ENCODE measurements at places on chromosomes 13 and 19.

- DNase-seq = peak; percentile 23
These were observed 35.6 kb upstream of the PSPC1 start for GRCh38 chr13:19818223-19818842.

- DNase-seq = no peak
These were observed at the start of gene NAPSA for GRCh38 chr19:50365434-50366306. NAPSA (minus strand) TSS chr19:50365639; CDS start chr19:50365621, 18 bp downstream.

DNA sequence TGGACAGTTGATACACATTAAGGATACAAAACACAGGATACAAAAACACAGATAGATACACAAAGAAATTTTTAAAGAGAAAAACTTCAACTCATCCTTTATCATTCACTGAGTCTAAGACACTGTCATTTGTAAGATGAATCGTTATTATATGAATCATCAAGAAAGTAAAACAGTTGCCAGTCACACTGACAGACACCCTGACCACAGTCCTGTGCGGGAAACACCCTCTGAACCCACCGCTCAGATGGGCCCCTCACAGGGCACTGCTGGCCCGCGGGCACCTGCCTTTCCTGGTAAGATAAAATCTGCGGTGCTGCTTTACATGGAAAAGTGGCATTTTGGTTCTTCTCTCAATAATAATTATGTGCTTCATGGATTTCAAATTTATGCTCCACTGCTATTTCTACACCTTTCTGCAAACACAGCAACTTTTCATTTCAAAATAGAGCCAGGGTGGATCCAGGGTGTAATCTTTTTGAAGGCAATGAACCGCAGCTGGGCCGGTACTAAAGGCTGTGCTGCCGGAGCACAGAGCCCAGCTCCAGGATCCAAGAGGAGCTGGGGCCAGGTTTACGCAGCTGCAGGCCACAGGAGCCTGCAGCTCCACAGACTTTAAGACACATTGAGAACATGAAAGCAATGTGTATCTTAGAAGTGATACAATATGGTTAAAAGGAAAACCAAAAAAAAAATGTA lies 76.8 kb downstream of the TUBGCP3 start:
- DNase-seq = no peak

GRCh38 chr13:40494946-40495620 lies 171.4 kb downstream of the FOXO1 start:
- peak; percentile 60 for DNase-seq

GRCh38 chr19:53994811-53995210 lies 3.4 kb downstream of the CACNG6 start:
- no peak for DNase-seq

GRCh38 chr13:28534801-28535200 lies 39.9 kb upstream of the FLT1 start:
- no peak for DNase-seq

DNA sequence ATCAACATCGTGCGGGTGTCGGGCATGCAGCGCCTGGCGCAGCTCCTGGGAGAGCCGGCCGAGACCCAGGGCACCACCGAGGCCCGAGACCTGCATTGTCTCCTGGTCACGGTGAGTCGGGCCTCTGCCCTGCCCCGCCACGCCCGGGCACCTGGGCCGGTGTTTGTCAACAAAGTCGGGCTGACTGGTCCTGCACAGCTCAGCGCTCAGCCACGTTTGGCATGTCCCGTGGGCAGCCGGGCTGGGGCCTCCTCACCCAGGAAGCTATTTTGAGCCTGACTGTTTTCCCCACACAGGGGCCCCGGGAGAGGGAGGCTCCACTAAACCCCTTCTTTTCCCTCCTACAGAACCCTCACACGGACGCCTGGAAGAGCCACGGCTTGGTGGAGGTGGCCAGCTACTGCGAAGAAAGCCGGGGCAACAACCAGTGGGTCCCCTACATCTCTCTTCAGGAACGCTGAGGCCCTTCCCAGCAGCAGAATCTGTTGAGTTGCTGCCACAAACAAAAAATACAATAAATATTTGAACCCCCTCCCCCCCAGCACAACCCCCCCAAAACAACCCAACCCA lies 1.3 kb downstream of the GADD45B start:
- no peak for DNase-seq

- no peak for DNase-seq
These were observed 202.3 kb downstream of the NBEA start for GRCh38 chr13:35144166-35144890.

GRCh38 chr13:104522235-104523072 lies 1456.2 kb upstream of the SLC10A2 start:
- no peak for DNase-seq

DNA sequence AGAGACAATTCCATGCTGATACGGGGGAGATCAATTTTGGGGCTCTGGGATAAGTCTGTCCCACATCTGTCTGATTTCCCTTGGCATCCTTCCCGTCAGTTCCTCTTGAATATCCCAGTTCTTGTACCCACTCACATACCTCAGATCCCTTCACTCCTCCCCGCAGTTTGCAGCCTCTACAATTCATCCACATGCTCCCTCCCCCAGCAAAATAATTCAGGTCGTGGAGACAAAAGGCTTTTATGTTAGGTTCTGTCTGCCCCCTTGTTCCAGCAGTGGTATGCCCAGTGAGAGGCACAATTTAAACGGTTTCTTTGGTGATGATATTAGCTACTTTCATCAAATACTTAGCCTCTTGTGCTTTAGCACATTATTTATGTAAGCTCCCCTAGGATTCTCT lies 9.6 kb downstream of the RPS16 start:
- DNase-seq = peak; percentile 12

GRCh38 chr13:50468849-50469669 lies 374.4 kb downstream of the DLEU7 start:
- no peak for DNase-seq

DNA sequence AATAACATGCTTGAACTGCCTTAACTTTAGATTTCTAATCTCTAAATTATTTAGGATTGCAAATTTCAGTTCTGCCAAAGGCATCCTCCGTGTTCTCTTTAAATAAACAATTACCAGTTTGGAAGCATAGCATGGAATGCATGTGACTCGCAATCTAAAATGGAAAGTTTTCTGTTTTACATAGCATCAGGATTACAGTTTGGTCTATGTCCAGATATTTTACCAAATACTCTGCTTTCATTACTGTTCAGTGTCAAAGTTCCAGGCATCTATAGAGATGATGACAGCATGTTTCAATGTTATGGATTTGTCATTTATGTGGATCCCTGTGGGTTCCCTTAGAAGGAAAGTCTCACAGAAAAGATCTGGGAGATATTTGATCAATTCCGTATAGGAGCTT lies 16.8 kb downstream of the FLT1 start:
- no peak for DNase-seq

GRCh38 chr19:6833166-6833790 lies 54.1 kb upstream of the ADGRE1 start:
- DNase-seq = no peak

DNA sequence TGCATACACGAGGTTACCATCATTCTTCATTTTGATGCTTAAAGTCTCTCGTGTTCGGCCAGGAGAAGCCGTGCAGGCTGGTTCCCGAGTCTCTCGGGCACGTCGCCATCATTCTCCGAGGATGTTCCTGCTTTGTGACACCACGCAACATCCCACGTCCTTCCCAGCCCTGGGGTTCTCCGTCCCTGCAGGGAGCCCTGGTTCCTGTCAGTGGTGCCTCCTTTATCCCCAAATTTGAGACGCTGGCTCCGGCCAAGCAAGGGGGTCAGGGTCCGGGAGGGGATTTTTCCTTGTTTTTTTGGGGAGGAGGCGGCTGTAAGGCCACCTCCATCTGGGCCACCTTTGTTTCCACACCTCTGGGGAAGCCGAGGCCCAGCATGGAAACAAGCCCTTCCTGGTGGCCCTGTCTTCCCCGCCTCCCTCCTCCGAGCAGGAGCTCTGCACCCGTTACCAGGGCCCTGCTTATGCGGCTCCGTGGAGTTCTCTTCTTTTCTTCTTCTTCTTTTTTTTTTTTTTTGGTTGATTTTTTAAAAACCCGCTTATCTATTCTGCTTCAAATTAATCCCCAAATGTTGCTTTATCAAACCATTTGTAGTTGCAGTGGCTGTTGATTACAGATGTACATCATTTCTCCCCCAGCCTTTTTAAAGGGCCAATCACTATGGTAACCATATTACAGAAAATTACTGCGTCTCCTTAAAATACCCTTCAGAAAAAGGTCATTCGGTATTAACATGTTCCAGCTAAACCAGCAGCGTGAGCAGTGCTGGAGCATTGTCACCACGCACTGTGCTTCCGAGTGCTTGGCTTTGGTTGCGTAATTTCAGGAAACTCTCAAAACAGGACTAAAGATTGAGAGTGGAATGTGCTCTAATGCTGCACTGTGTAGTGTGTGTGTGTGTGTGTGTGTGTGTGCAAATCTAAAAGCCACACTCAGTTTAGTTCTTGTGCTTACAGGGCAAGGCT lies 50.4 kb downstream of the TEX29 start:
- DNase-seq = no peak

DNA sequence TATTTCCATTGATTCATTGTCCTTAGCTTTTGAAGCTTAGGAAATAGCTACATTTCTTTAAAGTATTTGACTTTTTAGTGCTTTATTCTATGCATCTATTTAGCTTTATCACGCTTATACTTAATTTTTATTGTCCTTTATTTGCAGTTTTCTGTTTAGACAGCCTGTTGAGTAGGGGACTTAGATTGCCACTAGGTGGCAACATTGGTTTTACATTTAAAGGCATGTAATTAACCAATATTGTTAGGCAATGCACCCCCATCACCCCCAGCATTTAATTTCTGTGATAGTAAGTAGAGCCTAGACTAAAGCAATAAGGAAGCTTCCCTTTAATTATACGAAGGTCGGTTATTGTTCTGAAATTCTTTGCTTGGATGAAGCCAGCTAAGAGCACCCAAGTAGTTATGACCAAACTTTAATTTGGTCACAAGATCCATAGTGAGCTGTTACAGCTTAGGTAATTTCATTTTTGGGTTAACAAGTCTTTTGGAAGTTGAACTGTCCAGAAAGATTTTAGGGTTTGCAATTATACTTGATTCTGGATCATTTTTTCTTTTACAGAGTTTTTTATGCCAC lies 36.5 kb downstream of the B3GLCT start:
- DNase-seq = peak; percentile 26

- no peak for DNase-seq
These were observed 15.3 kb downstream of the ATP7B start for GRCh38 chr13:51995677-51996551.

DNA sequence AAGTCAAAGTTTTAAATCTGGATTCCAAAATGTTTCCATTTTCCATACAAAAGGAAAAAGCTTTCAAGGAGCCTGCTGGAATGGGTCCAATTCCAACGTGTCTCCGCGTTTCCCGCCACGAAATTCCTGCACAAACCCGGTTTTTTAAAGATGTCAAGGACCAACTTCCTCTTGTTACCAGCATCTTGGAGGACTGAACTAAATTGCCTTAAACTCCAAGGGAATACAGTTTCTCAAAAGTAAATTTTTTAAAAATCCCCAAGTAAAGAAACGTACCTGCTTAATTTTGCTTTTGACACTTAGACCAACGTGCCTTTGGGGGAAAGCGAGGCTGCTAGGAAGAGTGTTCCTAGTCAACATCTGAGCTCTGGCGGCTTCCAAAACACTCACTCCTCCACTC lies 12.3 kb upstream of the SOX1 start:
- DNase-seq = no peak

DNA sequence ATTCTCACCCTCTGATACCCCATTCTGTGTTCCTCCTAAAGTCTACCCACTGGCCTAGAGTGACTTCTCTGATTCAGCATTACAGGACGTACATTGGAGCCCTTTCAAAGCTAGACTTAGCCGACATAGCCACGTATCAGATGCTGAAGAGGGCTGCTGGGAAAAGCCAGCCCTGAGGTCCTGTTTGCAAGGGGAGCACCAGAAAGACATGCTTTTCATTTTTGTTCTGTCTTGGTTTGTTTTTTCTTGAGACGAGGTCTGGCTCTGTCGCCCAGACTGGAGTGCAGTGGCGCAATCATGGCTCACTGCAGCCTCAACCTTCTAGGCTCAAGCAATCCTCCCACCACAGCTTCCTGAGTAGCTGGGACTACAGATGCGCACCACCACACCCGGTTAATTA lies 6.3 kb upstream of the ZSWIM4 start:
- DNase-seq = peak; percentile 61

DNA sequence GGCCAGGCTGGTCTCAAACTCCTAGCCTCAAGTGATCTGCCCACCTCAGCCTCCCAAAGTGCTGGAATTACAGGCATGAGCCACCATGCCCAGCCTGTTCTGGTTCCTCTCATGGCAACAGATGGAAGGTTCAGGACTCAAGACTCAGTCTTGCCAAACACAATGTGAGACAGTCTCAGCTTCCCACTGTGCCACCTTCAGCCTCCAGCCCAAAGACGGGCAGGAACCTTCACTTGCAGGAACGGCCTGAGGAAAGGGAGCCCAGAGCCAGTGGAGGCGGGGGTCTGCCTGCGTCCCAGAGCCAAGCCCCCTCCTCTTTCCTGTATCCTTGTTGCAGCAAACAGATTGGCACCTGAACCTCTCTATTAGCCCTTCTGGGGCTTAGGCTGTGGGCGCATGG lies 2.9 kb upstream of the CHST8 start:
- no peak for DNase-seq

- DNase-seq = peak; percentile 15
These were observed 6.6 kb upstream of the ZNF428 start for GRCh38 chr19:43625918-43626579.

- DNase-seq = peak; percentile 68
These were observed 44.9 kb downstream of the ESD start for GRCh38 chr13:46751811-46752635.

- DNase-seq = no peak
These were observed 117.2 kb downstream of the IRS2 start for GRCh38 chr13:109669234-109669612.

DNA sequence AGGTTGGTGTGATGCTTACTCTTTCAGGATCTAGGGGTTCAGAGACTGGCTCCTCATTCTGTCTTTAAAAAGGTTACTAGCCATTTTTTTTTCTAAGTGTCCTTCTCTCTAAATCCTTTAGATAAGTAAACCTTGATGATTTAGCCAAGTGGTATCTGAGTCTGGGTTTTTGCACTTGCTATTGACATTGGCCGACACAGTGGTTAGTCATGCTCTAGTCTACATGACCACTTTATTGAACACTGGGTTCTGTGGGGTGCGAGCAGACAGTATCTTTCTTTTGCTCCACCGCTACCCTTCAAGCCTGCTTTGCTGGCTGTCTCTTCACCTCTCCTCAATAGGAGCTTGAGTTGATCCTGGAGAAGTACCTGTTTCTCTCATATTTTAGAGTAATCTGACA lies 6.2 kb upstream of the NUP58 start:
- DNase-seq = no peak

GRCh38 chr19:12840091-12841079 lies 2.1 kb downstream of the MAST1 start:
- DNase-seq = peak; percentile 48

GRCh38 chr13:75461314-75461713 lies 20.7 kb downstream of the TBC1D4 start:
- DNase-seq = no peak

DNA sequence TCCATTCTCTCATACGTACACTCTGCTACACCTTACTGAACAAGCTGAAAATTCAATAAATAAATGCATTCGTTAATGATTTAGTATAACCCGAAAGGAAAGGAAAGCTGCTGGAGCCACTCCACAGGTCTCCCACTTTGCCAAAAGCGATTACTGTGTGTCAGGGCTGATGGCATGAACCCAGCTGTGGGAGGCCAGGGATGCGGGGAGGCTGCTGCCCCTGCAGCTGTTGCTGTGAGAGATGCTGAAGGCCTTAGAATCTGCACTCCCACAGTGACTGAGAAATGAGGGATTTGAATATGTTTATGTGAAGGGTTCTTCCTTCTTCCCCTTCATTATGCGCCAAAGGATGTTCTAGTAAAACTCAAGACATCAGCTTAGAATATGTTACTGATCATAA lies 58.7 kb upstream of the NBEA start:
- DNase-seq = no peak

Data from CD4-positive, alpha-beta T cell treated with Interleukin-10 for 1 hour (primary cell).